ENCODE measurements at places on chromosomes 2 and 18. TPM values are rescaled to one million over a fixed set of nuclear protein-coding genes. Genes with fewer than 3 reads are reported as not detected.

MROH2A gene
- not detected for total RNA-seq

GDF7 gene
- total RNA-seq: not detected

TNS1 gene
- 1.5 TPM for total RNA-seq

MFSD2B gene
- total RNA-seq: not detected

GREB1 gene
- total RNA-seq: 0.62 TPM

AFF3 gene
- 0.04 TPM for total RNA-seq

MAP2 gene
- 2.1 TPM for total RNA-seq

FKBP1B gene
- 2.7 TPM for total RNA-seq

MOGAT1 gene
- not detected for total RNA-seq

UGT1A3 gene
- total RNA-seq: not detected

MC2R gene
- not detected for total RNA-seq

UGT1A5 gene
- not detected for total RNA-seq

TDRD15 gene
- not detected for total RNA-seq

CNGA3 gene
- not detected for total RNA-seq

GRHL1 gene
- 9.3 TPM for total RNA-seq

TEKT4 gene
- total RNA-seq: not detected

MYCN gene
- not detected for total RNA-seq

CCDC150 gene
- 15.6 TPM for total RNA-seq

SLC8A1 gene
- 1.6 TPM for total RNA-seq

BIN1 gene
- 58.9 TPM for total RNA-seq

MEP1B gene
- total RNA-seq: not detected

LOXL3 gene
- total RNA-seq: 12.4 TPM

TUBA4B gene
- total RNA-seq: not detected

TNP1 gene
- total RNA-seq: not detected

ALPG gene
- total RNA-seq: 0.18 TPM

CCDC178 gene
- total RNA-seq: not detected

MEIS1 gene
- 5.9 TPM for total RNA-seq

ADGRF3 gene
- not detected for total RNA-seq

HES6 gene
- 19.6 TPM for total RNA-seq

ANKRD30B gene
- 0.51 TPM for total RNA-seq

VWA3B gene
- not detected for total RNA-seq

RAPGEF4 gene
- 0.87 TPM for total RNA-seq
